ENCODE measurements at places on chromosomes 5 and 9.

DNA sequence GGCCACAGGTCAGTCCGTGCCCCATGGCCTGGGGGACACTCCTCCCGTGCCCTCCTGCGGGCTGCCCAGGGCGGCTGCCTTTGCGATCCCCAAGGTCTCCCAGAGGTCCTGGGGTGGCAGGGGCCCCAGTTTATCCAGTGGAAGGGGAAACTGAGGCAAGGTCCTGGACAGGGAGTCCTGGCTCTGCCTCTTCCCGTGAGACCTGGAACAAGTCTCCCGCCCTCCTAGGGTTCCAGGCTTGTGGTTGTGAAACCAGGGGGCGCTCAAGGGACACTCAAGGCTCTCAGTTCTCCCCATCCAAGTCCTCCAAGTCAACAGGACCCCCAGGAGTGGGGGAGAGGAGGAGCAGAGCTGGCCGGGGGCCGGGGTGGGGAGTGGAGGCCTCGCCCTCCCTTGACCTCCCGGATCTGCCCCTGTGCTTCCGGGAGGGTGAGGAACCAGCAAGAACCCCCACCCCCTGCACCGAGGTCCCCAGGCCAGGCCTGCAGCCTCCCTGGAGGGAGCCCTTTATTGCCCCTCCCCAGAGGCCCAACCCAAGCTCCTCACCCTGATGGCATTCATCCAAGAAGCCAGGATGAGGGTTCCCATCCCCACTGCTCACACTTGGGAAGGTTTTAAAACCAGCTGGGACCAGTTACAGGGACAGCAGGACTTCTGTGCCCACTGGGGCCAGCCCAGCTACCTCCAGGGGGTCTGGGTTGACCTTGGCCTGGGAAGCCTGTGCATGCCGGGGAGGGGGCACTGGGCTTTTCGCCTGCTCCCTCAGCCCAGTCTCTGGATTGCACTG, 24.7 kb upstream of the TMEM250 start:
- DNase-seq = no peak

- DNase-seq = no peak
Observed at GRCh38 chr5:137400571-137400970, 98.6 kb downstream of the SPOCK1 start.

DNA sequence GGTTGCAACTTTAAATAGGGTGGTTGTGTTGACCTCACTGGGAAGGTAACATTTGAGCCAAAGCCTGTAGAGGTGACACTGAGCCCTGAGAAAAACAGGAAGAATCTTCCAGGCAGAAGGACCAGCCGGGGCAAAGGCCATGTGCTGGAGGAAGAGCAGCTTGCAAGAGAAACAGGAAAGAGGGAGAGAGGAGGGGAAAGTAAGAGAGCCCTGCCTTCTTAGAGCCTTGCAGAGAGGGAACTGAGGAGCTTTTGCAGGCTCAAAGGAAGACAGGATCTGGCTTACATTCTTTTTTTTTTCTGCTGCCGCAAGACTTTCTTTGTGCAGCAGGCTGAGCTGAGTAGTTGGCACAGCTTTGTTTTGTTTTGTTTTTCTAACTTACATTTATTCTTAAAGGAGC, 17.4 kb downstream of the C9orf153 start:
- DNase-seq = no peak

GRCh38 chr5:43729846-43730478, 127.0 kb downstream of the NNT start:
- DNase-seq = peak; percentile 16

DNA sequence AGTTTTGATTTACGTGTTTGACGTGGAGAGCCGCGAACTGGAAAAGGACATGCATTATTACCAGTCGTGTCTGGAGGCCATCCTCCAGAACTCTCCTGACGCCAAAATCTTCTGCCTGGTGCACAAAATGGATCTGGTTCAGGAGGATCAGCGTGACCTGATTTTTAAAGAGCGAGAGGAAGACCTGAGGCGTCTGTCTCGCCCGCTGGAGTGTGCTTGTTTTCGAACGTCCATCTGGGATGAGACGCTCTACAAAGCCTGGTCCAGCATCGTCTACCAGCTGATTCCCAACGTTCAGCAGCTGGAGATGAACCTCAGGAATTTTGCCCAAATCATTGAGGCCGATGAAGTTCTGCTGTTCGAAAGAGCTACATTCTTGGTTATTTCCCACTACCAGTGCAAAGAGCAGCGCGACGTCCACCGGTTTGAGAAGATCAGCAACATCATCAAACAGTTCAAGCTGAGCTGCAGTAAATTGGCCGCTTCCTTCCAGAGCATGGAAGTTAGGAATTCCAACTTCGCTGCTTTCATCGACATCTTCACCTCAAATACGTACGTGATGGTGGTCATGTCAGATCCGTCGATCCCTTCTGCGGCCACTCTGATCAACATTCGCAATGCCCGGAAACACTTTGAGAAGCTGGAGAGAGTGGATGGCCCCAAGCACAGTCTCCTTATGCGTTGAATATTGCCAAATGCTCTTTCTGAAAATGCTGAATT, 850 bp downstream of the RRAGA start:
- DNase-seq = peak; percentile 74

DNA sequence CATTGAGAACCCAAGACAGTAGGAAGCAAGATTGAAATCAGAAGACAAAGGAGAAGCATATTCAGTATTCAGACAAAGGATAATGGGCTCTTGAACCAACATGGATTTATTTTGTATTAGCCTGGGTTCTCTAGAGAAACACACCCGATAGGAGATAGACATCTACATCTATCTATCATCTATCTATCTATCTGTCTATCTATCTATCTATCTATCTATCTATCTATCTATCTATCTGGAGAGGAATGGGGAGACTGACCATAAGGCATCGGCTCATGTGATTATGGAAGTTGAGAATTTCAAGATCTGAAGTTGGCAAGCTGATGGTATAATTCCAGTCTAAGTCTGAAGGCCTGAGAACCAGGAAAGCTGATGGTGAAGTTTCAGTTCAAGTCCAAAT, 13.4 kb downstream of the COX7C start:
- no peak for DNase-seq

- DNase-seq = no peak
Observed at GRCh38 chr9:1077616-1078015, 27.5 kb downstream of the DMRT2 start.

Data from NCI-H1092 treated with DMSO at 0.1 percent for 48 hours (cell line).